ENCODE measurements at places on chromosomes 6 and 20.
A peak's percentile ranks its signal among the peaks of the same experiment; 100 is the strongest.

DNA sequence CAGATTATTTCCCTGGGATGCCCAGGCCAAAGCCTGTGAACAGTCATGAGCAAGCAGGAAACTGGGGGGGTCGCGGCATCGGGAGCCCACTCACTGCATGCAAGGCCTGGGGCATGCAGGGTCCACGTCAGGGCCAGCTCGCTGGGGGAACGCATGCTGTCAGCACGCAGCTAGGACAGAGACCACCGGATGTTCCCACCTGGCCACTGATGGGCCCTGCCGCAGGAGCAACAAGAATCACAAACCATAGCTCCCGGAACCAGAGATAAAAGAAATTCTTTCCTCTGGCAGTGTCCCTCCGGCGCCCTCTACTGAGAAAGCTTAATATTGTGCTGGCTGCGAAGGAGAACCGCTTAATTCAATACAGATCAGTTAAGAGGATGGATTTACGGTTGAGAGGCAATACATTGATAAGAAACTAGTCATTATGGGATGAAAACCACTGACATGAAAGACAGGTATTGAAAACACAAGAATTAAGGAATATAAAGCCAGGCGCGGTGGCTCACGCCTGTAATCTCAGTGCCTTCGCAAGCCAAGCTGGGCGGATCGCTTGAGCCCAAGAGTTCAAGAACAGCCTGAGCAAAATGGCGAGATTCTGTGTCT is 32.6 kb downstream of the C6orf15 start:
- DNase-seq = no peak

DNA sequence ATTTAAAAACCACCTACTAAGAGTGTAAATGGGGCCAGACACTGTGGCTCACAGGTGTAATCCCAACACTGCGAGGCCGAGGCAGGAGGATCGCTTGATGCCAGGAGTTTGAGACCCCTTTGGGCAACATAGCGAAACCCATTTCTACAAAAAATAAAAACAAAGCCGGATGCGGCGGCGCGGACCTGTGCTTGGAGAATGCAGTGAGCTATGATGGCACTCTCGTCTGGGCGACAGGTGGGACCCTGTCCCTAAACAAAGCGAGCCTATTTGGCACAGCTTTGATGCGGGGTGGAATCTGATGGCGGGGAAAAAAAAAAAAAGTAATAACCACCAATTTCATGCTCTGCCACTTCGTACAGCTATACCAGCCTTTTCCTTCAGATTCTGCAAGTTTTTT is 1.1 kb downstream of the TCP1 start:
- no peak for DNase-seq

DNA sequence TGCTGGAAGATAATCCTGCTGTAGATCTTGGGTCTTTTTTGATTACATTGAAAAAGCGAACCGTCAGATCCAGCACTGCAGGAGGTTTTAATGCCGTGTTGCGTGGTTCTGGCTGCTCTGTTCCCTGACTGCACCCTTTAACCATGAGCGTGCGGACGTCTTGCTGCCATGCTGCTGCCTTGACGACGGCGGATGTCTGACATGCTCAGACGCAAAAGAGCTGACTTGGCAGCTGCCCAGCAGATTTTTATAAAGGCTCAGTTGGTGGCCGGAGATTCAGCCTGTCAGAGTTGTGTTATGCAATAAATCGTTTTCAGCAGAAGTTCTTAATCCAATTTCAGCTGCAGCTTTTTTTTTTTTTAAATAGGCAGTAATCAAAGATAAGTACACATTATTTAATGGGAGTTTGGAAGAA is 119.4 kb downstream of the JARID2 start:
- DNase-seq = peak; percentile 5

GRCh38 chr6:4023240-4023639 is 55.7 kb downstream of the FAM217A start:
- DNase-seq = no peak

GRCh38 chr6:7390226-7390878 is 744 bp downstream of the RIOK1 start:
- DNase-seq = no peak

DNA sequence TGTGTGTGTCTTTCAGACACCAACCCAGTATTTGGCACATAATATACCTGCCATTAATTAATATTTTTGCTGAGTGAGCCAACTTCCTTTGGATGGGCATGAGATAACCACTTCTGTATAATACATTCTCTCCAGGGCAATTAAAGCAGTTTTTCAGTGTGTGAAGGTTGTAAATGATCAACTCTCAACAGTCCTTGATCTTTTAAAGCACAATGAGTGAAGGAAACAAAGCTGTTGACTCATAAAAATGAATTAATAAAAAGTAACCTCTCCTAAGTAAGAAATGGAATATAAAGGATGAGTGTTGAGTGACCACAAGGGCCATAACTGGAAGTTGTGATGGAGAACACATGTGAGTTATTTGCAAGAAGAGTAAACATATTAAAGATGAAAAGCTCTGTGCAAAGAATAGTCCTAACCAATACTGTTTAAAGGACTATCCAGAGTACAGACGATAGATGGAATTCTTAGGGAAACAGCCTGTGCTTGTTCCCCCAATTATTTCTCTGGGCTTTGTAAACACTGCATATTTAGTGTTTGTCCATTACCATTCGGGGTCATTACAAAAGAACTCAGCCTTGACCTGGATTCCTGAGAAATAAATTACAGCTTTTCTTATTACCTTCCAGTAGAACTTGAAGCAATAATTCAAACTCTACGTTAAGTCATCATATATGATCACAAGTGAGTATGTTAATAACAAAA is 446.2 kb downstream of the PLCB1 start:
- DNase-seq = no peak

DNA sequence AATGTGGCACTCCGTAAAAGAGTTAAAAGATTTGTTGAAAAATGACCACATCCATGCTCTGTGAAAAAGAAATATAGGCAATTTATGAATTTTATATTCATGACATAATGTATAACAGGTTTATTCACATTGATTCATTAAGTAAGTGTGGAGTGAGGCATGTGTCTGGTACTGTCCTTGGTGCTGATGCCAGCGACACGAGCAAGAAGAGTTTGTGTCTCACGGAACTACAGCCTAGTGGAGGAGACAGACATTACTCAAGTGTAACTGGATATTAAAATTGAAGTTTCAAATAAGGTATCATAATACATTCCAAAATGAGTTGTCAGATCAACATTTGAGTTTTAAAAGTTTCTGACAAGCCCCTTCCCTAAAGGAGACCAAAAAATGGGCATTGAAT is 158.2 kb upstream of the PRND start:
- DNase-seq = no peak

DNA sequence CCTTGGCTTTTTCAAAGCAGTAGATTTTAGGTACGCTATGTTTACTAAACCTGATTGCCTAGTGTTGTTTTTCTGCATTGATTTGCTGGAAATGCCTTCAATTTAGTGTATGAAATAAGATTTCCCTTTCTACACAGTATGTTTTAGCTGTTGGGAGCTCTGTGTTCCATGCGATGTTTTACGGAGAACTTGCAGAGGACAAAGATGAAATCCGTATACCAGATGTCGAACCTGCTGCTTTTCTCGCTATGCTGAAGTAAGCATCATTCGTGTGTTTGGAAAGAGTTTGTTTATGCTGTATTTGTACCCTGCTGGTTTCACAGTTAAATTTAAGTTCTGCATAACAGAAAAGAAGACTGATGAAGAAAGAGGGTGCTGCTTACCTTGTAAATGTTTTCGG is 1.9 kb downstream of the BTBD3 start:
- DNase-seq = no peak

DNA sequence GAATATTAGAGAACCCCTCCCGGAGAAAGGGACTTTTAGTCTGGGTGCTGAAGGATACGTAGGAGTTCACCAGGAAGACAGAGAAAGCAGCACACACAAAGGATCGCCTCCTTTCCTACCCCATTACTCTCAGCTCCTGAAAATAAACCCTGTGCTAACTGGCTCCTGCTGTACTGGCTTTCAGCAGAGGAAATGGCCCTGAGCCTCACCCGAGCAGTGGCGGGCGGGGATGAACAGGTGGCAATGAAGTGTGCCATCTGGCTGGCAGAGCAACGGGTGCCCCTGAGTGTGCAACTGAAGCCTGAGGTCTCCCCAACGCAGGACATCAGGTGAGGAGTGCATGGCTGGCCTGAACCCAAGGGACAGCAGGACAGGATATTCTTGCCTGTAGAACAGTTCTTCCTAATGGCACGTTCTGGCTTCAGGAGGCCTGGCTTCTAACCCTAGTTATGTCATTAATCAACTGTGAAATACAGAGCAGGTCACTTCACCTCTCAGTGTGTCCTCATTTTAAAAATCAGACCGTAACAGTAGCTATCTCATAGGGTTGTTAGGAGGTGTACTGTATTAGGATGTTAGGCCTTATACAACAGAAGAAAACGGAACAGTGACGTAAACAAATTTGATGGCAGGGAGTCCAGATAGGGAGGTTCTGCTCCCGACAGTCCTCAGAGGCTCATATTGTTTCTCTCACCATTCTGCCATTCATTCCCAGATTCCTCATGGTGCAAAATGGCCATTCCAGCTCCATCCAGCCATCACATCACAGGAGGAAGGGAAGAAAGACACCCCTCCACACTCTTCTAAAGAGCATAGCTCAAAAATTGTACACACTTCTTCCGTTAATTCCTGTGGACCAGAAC is 1.8 kb downstream of the RBCK1 start:
- no peak for DNase-seq

GRCh38 chr6:5937169-5937909 is 69.4 kb downstream of the NRN1 start:
- no peak for DNase-seq

Data from stimulated activated CD8-positive, alpha-beta memory T cell treated with anti-CD3 and anti-CD28 coated beads, Interleukin-4, amount 100 ng/mL, for 1 hour (primary cell).